ENCODE measurements at places on chromosomes 6 and 20. TPM values are rescaled to one million over a fixed set of nuclear protein-coding genes. Genes with fewer than 3 reads are reported as not detected.

Gene ENTPD6
- total RNA-seq = 49.2 TPM

- ATAC-seq = no peak
These were observed 58.6 kb upstream of the EEF1A1 start for GRCh38 chr6:73579389-73579788.

GRCh38 chr20:41002842-41003142 is 25.8 kb upstream of the TOP1 start:
- no peak for ATAC-seq

DNA sequence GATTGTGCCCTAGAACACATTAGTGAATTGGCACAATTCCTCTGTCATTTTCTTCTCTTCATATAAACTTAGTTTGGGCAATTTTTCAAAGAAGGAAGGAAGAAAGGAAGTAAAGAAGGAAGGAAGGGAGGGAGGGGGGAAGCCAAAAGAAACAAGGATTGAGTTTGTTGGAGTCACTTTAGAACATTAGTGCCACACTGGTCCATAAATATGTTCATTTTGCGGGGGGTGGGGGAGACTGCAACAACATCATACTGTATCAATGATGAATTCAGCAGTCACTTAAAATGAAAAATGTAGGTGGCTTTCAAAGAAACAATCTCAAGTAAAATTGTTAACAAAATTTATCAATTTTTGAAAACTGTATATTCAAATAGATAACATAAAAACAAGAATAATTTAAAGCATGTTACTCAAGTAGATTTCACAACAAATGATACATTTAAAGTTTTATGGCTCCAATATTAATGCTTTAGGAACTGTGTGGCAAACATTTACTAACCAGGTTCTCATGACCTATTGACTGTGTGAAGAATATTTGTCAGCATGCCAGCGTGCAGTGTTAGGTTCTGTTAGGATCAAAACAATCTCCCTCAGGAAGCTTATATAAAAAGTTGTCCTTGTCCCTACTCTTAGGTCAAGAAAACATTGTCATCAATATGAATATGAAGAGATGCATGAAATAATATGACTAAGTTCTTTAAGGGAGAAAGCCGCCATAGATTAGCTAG is 208.1 kb upstream of the AGPAT4 start:
- ATAC-seq = no peak

GRCh38 chr6:21263531-21264287 is 329.8 kb upstream of the SOX4 start:
- no peak for ATAC-seq

Measured in gastroesophageal sphincter (tissue), 4 donors.